ENCODE measurements at places on chromosomes 1 and 21. TPM values are rescaled to one million over a fixed set of nuclear protein-coding genes. Genes with fewer than 3 reads are reported as not detected.

DNA sequence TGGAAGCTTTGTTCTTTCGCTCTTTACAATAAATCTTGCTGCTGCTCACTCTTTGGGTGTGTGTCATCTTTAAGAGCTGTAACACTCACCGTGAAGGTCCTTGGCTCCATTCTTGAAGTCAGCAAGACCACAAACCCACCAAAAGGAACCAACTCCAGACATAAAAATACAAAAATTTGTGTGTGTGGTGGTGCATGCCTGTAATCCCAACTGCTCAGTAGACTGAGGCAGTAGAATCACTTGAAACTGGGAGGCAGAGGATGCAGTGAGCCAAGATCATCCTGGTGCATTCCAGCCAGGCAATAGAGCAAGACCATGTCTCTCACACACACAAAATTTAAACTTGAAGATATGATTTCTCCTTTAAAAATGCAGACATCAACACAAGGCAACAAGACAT is 1431.7 kb upstream of the B3GALT2 start:
- DNase-seq, result no peak

DNA sequence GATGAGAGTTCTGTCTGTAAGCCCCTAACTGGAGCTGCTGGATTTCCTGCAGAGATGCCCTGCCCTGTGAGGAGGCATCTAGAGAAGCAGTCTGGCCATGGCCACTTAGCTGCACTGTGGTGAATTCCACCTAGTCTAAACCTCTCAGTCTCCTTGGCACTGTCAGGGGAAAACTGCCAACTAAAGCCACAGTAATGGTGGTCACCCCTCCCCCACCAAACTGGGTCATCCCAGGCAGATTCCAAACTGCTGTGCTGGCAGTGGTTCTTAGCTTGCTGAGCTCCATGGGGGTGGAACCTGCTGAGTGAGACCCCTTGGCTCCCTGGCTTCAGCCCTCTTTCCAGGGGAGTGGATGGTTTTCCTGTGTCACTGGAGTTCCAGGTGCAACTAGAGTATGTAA is 740.6 kb downstream of the RWDD3 start:
- no peak for DNase-seq

DNA sequence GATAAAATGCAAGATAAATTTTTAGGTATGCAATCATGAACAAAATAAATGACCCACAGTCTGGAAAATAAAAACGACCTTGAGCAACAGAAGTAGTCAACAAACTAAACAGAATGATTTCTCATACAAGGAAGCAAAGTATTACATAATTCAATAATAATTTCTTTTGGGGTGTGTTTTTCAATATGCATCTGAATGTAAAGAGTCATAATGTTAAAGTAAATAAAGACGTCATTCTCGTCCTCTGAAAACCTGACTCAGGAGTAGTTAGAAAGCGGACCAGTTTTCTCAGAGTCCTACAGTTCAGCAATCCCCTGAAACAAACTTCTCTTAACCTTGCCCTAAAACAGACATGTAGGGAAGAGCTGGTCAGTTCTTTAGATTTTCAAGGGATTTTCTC is 18.6 kb downstream of the CDC42BPA start:
- DNase-seq, result peak; percentile 23

DNA sequence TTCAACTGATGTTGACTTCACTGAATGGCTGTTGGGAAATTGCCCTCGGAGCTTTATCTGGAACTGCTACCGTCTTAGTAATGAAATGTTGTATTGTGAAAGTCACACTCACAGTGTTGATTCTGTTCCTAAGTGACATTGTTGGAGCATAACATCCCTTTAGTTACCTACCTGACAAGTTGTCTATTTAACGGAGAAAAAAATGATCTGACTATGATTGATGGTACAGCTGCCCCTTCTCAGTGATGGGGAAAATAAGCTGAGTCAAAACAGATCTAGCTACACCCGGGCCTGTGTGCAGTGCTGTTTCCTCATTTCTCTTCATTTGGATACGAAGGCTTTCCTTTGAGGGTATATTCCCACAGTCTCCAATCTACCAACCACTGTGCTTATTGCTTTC is 472.3 kb upstream of the BRINP3 start:
- peak; percentile 31 for DNase-seq

- no peak for DNase-seq
Observed at GRCh38 chr1:116514708-116515525, 55.9 kb downstream of the CD58 start.

GRCh38 chr1:98761219-98761865 is 99.8 kb downstream of the SNX7 start:
- no peak for DNase-seq

DNA sequence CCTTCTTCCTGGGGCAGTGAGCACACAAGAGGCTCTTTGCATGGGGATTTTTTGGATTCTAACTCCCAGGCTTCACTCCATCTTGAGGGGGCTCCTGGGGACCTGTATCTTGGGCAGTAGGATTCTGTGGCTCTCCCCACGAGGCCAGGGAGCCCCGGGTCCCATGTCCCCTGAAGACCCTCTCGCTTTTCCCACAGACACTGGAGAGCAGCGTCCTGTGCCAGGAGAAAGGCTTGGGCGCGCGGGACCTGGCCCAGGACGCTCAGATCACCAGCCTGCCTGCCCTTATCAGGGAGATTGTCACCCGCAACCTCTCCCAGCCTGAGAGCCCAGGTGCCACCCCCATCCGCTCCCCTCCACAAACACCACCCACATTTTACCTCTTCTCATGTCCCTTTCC is 735 bp downstream of the CROCC start:
- no peak for DNase-seq

- DNase-seq, result peak; percentile 49
Observed at GRCh38 chr1:209364716-209365115, 218.8 kb upstream of the CAMK1G start.

DNA sequence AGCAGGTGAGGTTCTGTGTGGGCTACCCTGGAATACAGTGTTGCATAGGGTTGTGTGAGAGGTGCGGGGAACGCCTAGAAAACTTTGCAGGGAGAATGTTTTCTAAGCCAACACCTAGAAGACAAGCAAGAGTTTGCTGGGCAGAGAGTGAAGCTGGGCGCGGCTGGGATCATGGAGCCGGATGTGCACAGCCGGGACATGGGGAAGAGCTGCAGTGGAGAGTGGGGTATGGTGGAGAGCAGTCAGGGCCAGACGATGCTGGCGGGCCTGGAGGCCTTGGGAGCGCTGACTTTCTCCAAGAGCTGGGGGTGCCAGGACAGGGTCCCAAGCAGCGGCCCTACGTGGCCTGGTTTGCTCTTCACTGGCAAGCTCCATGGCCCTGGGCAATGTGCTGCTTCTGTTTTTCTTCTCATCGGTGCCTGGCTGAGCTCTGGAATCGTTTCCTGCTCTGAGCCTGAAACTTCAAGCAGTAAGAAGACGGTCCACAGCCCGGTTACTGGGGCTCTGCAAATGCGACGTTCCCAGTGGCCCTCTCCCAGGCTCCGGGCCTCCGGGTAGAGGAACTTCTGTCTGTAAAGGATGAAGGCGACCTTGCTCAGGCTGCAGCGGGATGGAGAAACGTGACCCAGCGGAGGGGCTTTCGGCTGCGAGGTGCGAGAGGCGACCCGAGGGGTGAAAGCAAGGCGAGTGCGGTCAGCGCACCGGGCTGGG is 51.9 kb upstream of the CD34 start:
- no peak for DNase-seq

DNA sequence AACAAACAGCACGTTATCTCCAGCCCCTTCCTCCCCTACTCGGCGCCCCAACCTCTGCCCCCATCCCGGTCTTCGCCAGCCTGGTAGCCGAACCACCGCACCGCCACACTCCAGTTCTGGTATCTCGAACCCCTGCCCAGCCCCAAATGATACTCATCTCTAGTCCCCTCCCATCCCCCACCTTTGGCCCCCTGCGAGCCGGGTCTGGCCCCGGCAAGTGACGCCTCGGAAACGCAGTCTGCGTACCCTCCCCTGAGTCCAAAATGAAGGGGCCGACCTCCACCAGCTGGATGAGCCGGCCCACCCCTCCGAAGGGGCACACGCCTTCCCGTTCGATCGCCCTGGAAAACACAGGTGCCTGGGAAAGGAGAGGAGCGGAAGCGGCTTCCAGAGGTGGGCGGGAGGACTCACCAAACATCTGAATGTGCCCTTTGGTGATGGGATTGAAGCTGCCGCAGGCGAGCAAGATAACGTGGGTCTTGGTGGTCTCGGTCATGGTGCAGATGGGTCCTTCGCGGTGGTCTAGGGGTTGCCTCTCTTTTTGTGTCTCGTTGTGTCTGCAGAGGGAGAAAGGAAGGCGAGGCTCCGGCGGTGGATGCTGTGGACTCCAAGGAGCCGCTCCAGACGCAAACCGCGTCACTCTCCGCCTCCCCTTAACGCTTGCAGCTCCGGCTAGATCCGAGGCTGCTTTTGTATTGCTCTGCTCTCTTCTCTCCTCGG is at the start of gene NMNAT2:
Gene NMNAT2 (minus strand): TSS at position 609 of the 720 bp plus-strand sequence. CDS start 113 bp downstream, at position 496.
- DNase-seq, result peak; percentile 56

- DNase-seq, result no peak
Observed at GRCh38 chr1:89901957-89902669, 81.3 kb downstream of the LRRC8D start.

DNA sequence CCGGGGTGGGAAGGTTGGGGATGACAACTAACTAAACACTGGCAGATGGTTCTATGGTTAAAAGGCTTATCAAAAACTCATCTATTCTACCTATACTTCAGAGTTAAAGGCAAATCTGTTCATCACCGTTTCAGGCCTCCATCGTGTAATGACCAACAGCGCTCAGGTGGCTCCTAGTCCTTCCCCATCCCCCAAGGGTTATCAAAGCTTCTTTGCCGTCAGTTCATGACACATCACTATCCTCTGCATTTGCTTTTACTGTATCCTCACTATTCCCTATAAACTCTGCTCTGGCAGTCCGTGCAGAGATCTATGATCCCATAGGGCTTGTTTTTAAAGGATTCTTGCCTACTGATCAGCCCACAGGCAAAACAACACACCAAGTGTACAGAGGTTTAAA is 8.2 kb downstream of the HMGN1 start:
- no peak for DNase-seq

DNA sequence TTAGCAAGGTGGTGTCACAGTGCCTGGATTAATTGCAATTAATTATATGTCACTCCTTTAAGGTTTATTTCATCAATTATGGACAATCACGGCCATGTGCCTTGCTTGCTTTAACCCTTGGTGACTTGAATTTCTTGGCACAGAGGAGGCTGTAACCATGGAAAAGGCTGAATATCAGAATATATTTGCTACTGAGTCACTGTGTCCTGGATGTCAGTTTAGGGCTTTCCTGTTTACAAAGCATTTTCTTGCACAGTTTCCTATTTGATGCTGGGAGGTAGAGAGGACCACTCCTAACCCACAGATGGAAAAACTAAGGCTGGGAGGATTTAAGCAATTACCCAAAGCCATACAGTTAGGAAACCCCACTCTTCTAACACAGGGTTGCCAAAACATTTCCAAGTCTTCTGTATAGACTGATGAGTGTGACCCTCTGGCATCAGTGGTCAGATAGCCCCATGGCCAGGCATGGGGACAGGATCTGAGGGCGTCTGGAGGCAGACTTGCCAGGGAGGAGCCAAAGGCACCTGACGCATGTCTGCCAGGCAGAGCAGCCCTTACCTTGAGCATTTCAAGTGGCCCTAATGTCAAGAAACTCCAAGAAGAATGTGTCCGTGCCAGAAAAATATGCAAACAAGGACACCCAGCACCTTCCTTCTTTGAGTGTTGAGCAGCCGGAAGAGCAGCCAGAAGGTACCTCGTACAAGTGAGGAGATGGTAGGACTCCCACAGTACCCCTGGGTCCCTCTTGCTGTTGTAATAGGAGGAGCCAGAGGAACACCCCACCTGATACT is 34.4 kb downstream of the KCNN3 start:
- peak; percentile 58 for DNase-seq

GRCh38 chr1:244963231-244963826 is 99.0 kb upstream of the HNRNPU start:
- DNase-seq, result no peak

DNA sequence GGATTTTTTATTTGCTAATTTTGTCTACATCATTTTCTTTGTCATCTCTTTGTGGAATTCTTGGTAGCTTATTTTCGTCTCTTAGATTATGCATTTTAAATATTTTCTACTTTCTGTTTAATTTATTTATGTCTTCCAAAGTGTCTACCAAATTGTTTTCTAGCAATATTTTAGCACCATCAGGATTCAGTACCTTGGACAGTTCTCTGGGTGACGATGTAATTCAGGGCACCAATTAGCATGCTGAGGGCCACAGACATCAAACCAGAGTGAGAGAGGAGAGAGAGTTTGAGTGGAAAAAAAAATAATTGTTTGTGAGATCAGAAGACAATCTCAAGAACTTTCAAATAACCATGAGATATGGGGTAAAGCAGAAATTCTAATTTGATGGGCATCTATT is 169.8 kb upstream of the CXADR start:
- no peak for DNase-seq

DNA sequence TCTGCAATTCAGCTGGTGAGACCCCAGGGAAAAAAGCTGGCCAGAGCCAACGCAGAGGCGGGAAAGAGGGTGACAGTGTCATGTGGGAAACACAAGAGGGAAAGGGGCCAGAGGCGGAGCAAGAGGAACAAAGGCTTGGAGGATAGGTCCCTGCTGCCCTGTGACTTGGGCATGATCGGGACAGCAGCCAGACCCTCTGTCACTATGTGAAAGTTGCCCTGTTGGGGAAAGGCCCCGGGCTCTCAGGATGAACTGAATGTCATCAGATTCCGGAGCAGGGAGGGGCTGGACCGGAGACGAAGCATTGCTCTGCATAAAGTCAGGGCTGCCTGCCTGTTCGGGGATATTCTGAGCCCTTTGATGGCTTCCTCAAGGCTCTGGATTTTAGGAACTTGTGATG is 5.7 kb upstream of the ELF3 start:
- no peak for DNase-seq

- DNase-seq, result peak; percentile 82
Observed at GRCh38 chr21:44454747-44455523, at the start of gene LRRC3. LRRC3 (plus strand) TSS chr21:44455510; CDS start chr21:44456645, 1,135 bp downstream.

DNA sequence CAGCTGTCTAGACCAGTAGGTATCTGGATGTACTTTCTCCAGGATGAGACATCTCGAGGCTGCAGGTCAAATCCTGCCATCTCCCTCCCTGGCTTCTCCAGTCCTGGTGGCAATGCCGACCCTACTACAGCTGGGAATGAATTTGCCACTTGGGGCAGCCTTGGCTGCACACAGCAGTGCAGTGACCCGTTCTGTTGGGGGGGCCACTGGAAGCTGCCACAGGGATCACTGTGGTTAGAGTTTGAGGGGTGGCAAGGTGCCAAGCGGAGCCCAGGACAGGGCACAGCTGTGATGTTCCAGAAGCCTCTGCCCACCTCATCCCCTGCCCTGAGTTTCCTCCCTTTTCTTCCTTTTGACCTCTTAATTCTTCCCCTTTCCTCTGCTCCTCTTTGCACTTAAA is 17.1 kb downstream of the COL6A2 start:
- DNase-seq, result no peak

- DNase-seq, result no peak
Observed at GRCh38 chr21:33835920-33836319, 79.7 kb downstream of the ATP5PO start.

- DNase-seq, result no peak
Observed at GRCh38 chr1:43711049-43711448, 3.7 kb downstream of the ST3GAL3 start.

- no peak for DNase-seq
Observed at GRCh38 chr1:197285526-197286205, 17.6 kb downstream of the CRB1 start.

GRCh38 chr1:164678136-164678700 is 119.2 kb downstream of the PBX1 start:
- DNase-seq, result no peak

The KRTAP13-2 gene
- not detected for total RNA-seq

The CFHR1 gene
- total RNA-seq, result 0.21 TPM

The COL9A2 gene
- total RNA-seq, result 6.6 TPM

The RHEX gene
- total RNA-seq, result 0.57 TPM

The GATAD2B gene
- total RNA-seq, result 41.7 TPM

The FALEC gene
- not detected for total RNA-seq

The RGS1 gene
- 86.6 TPM for total RNA-seq
